Fibroblast of skin of scalp (primary cell): ENCODE measurements at places on chromosomes 4 and X.

GRCh38 chr4:85587952-85588351 is 113.0 kb downstream of the ARHGAP24 start:
- no peak for DNase-seq

DNA sequence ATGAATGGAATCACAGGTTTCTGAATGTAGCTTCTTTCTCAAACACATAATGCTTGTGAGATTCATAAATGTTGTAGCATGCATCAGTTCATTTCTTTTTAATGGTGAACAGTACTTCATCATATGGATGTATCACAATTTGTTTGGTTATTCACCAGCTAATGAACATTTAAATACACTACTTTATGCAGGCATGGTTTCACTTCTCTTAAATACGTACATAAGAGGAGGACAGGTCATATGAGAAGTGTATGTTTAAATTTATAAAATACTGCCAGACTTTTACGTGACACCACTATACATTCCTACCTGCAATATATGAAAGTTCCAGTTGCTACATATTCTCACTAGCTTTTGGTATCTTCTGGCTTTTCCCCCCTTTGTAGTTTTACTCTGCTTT is 65.4 kb downstream of the ANKRD17 start:
- no peak for DNase-seq

GRCh38 chrX:123487669-123488068 is 245.2 kb downstream of the THOC2 start:
- peak; percentile 32 for DNase-seq

GRCh38 chr4:143019351-143019750 is 165.4 kb upstream of the USP38 start:
- DNase-seq: no peak

GRCh38 chrX:119618439-119618838 is 12.2 kb upstream of the NKRF start:
- no peak for DNase-seq

DNA sequence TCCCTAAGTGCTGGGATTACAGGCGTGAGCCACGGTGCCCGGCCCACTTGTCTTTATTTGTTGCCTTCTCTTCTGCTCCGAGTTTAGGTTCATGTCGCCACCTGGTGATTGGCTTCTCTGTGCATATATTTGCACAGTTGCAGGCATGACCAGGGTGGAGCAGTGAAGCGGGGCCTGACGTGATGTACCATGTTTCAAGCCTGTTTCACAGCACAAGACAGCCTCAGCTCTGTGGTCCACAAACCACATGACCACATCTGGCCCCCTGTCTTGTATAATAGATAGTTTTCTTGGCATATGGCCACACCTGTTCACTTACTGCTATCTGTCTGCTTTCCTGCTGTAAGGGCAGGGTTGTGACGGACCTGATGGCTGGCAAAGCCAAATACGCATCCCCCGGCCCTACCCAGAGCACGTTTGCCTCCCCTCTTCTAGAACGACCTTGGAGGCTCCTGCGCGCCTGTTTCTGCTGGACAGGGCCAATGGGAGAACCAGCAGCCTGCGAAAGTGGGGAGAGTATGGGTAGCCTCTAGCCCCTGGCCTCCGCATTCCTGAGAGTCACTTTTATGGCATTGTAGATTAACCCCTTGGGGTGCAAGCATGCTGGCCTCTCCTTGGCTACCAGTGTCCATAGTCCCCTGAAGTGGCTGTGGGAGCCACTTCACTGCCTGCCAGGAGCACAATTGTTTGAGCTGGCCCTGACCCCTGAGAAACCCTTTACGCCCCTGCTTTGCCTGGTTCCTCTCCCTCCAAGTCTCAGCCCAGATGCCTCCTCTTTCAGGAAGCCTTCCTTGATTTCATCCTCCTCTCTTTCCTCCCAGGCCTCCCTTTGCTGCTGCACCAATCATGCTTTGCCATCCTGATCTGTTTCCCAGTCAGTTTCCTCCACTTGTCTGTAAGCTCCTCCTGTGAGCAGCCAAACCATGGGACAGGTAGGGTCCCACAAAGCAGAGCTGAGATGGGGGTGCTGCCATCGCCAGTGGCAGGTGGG is 6.0 kb upstream of the SH3TC1 start:
- peak; percentile 40 for DNase-seq

- DNase-seq: peak; percentile 60
Measured at GRCh38 chr4:55378617-55379467, 16.9 kb upstream of the TMEM165 start.
